Ammon's horn (tissue), 1 donor: ENCODE measurements at places on chromosomes 16 and 17.

- DNase-seq = no peak
Observed at GRCh38 chr17:16178836-16179235, 36.5 kb downstream of the NCOR1 start.

DNA sequence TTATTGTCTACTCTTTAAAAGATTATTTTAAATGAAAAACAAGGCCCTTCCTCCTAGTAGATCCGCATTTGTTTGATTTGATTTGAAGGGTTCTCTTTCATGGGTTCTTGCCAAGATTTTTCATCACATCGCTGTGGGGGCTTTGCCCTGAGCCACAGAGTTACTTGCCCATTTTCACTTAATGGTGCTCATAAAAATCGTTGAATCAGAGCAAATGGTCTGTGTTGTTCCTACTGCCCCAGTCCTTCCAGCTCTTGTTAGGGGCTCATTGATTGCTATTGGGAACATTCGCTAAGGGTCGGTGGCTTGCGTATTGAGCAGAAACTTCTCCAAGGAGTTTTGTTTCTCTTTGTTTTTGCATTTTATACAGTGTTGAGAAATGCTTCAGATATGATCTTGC lies 1023.4 kb upstream of the CDH8 start:
- no peak for DNase-seq

GRCh38 chr17:61219460-61219859 lies 180.2 kb upstream of the TBX2 start:
- no peak for DNase-seq

DNA sequence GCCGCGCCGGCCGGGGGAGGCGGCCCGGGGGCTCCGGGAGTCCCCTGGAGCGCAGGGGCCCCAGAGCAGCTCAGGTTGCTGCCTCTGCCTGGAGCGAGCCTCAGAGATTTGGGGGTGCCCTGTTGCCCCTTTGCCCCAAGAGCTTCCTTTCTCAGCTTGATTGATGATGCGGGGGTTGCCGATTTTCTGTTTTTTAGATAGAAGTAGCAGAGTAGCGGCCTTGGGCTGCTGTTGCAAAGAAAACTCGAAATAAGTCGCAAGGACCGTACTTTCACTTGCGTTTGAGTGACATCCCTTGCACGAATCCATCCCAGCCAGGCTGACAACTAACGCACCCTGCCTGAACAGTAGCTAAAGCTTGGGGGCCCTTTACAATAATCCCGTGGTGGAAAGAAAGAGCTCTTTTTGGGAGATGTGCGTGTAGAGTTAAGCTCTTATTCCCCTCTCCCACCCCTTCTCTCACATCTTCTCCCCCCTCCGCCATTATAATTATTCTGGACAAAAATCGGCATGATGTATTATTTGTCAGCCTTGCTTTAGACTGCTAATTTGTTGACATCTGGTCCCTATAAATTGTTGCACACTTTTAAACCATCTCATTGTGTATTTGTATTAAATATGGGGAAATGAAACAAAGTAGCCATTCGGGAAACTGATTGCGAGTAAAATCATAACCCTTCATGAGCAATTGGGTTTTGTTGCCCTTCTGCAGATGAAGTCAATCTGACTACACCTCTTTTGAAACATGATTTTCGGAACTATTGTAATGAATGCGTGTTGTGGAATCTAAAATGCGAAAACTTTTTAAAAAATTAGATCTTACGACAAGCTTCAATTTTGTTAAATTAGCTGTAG lies 873 bp downstream of the USP10 start:
- peak; percentile 53 for DNase-seq

GRCh38 chr17:21196126-21196525 lies 17.8 kb downstream of the TMEM11 start:
- DNase-seq = no peak

- no peak for DNase-seq
Observed at GRCh38 chr16:4860727-4861342, 13.6 kb downstream of the UBN1 start.

GRCh38 chr17:27793168-27793905 lies 7.0 kb downstream of the NOS2 start:
- DNase-seq = peak; percentile 23

DNA sequence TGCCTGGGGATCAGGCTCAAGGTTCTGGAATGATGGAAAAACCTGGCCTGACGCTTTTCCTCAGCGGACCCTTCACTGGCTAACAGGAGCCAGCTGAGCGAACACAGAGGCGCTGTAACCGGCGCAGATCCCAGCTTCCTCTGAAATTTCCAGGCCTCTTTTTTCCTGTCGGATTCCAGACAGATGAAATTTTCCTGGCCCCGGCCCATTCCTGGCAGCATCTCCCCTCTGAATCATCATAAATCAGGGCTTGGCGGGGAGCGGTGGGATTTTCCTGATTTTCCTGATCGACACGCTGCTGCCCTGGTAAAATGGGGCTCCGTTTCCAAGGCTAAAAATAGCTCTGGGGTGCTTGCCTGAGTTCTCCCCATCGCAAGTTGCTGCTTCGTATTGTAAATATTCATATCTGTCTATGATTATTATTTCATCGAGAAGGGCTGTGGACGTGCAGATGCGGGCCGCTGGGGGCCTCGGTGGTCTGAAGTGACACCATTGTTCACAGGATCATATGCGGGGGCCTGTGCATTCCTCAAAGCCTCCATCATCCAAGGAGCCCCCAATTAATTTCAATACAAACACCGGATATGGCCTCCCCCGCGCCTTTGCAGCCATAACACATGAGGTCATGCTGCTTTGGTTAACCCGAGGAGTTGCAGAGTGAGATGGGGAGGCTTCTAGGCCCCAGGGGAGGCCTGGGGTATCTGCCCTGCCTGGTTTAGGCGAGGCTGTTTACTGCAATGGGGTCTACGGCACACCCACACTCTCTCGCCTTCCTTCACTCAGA lies 45.8 kb upstream of the ETV4 start:
- DNase-seq = no peak

- DNase-seq = peak; percentile 47
Observed at GRCh38 chr17:71052971-71053370, 883.6 kb downstream of the KCNJ2 start.

- no peak for DNase-seq
Observed at GRCh38 chr16:35154627-35155026, 1695.2 kb downstream of the TP53TG3F start.

DNA sequence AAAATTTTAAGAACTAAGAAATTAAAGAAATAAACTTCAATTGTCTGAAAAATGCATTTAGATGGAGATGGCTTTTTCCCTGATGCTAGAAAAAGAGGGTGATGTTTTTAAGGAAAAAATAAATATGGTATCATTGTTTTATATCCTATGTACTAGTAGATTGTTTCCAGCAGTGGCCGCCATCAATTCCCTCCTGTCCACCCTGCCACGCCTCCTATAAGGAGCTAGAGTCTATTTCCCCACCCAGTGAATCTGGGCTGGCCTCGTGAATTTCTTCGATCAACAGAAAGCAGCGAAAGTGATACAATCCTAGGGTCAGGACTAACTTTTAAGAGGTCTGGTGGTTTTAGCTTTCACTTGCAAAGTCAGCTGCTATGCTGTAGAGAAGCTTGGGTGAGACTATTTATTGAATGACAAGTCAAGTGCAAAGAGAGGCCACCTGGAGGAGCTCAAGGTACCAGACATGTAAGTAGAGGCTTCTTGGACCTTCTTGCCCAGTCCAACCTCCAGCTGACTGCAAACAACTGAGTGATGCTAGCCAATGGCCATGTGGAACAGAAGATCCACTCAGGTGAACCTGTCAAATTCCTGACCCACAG lies 80.9 kb upstream of the MTMR4 start:
- no peak for DNase-seq

- no peak for DNase-seq
Observed at GRCh38 chr17:82615084-82616020, 32.9 kb downstream of the WDR45B start.

GRCh38 chr16:73022534-73022933 lies 25.4 kb downstream of the ZFHX3 start:
- DNase-seq = no peak

DNA sequence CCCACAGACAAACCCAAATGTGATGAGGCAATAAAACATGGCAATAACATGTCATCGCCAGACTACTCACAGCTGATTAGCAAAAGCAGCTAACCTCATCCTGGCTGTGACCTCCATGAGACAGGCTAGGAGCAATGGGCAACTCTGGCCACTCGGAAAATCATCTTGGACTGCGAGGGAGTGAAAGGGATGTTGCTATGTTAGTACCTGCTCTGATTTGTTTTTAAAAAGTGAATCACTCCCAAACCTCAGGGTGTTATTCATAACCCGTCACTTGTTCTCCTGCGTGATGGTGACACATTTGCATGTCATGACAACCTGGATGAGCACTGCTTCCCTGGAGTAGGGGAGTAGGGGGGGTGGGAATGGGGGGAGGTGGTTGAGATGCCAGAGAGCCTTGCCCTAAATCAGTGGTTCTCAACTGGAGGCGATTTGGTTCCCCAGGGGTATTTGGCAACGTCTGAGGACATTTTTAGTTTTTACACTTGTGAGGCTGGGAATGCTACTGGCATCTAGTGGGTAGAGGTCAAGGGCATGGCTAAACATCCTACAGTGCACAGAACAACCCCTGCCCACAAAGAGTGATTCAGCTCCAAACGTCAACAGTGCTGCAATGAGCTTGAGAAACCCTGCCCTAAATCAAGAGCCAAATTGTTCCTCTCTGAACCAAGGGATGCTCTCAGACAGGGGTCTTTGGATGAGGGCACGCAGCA lies 241.7 kb downstream of the SOX9 start:
- no peak for DNase-seq

DNA sequence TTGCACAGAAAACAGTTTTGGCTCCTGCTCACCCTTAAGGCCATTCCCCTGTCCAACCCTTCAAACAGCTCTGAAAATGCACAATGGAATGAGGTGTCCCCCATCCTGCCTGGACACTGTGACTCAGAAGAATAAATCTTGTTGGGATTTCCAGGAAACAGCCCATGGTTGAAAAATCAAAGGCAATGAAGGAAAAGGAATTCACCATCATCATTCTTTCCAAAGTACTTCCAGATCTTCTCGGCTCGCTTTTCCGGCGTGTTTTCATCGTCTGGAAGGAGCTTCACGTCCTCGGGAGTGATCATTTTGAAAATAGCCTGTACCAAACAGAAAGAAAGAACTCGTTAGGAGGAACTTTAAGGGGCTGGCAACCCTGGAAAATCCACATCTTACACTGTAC lies 4.3 kb downstream of the RCVRN start:
- DNase-seq = no peak

GRCh38 chr16:3020604-3021448 lies 658 bp downstream of the TNFRSF12A start:
- DNase-seq = peak; percentile 47

- peak; percentile 0 for DNase-seq
Observed at GRCh38 chr17:41278176-41278955, 2.9 kb downstream of the KRTAP9-7 start.

- DNase-seq = no peak
Observed at GRCh38 chr17:43431714-43432523, 33.1 kb downstream of the ARL4D start.
